ENCODE measurements at places on chromosomes 2 and 18.

- no peak for DNase-seq
These were observed 35.4 kb upstream of the LYPD6B start for GRCh38 chr2:149002891-149003740.

- DNase-seq = peak; percentile 44
These were observed 67.9 kb downstream of the C2orf74 start for GRCh38 chr2:61229936-61230335.

GRCh38 chr2:209463835-209464234, 40.0 kb downstream of the MAP2 start:
- no peak for DNase-seq

DNA sequence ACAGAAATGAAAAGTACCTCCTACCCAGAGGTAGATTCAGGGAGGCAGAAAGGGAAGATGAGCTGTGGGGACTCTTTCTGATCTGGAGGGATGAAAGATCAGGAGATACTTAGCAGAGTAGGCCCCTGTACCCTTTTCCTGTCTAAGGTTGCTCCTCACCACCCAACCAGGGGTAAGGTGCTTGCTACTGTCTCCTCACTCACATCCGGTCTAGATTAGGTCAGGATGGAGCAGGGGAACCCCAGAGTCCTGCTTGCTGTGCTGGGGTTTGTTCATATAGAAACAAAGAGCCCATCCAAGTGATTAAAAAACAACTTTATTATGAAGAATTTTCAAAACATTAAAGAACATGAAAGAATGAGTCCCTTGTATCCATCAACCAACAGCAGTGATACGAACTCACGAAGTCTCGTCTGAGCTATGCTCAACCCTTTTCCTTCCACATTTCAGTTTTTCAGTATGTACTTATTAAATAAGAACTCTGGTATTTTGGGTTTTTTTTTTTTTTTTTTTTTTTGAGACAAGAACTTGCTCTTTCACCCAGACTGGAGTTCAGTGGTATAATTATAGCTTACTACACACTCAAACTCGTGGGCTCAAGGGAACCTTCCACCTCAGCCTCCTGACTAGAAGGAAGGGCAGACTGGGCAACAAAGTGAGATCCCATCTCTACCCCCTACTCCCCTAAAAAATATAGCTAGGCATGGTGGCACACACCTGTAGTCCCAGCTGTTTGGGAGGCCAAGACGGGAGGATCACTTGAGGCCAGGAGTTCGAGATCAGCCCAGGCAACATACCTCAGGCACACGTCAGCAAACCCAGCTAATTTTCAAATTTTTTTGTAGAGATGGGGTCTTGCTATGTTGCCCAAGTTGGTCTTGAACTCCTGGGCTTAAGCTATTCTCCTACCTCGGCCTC, 28.5 kb upstream of the MCFD2 start:
- no peak for DNase-seq

DNA sequence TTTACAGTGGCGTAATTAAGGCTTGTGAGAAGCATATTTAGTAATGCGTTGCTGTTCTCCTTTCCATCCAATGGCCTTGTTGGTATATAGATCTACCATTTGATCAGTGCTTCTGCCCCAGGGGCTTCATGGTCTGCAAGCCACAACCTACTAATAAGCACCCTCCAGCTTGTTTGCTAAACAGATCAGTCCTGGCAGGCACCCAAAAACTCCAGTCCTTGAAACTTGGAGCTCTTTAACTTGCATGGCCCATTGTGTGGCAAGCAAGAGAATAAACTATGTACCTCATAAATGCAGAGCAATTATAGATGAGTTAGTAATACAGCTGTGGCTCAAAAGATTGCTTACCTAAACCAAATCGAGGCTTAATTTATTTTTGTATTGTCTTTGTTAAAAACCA, 158.5 kb downstream of the FTCDNL1 start:
- no peak for DNase-seq

DNA sequence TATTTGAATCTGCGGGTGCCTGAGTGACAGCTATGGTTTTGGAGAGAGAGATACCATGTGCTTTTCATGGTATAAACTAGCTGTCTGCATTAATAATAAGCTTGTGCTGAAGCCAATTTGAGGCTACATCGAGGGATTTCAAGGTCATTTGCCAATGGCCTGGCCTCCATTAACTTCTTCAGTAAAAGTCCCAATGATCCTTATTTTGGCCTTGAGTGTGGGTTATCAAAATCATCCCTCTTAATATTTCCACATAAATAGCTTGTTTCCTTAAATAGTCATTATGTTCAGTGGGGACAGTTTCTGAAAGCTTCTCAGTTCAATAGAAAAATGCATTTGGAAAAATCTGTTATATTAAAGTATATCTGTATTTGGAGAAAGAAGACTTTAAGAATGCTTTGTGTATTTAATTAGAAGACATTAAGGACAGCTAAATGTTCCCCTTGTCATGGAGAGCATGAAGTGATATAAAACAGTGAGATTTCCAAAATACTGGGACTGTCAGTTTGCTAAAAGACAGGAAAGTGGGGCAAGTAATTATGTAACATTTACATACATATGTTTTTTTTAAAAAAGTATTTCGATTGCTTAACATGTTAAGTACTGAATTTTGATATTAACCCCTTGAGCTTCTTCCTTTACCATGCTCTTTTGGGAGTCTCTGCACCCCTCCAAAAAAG, 355.5 kb upstream of the ZEB2 start:
- DNase-seq = no peak

GRCh38 chr2:47719099-47719498, 63.8 kb upstream of the MSH6 start:
- DNase-seq = no peak

DNA sequence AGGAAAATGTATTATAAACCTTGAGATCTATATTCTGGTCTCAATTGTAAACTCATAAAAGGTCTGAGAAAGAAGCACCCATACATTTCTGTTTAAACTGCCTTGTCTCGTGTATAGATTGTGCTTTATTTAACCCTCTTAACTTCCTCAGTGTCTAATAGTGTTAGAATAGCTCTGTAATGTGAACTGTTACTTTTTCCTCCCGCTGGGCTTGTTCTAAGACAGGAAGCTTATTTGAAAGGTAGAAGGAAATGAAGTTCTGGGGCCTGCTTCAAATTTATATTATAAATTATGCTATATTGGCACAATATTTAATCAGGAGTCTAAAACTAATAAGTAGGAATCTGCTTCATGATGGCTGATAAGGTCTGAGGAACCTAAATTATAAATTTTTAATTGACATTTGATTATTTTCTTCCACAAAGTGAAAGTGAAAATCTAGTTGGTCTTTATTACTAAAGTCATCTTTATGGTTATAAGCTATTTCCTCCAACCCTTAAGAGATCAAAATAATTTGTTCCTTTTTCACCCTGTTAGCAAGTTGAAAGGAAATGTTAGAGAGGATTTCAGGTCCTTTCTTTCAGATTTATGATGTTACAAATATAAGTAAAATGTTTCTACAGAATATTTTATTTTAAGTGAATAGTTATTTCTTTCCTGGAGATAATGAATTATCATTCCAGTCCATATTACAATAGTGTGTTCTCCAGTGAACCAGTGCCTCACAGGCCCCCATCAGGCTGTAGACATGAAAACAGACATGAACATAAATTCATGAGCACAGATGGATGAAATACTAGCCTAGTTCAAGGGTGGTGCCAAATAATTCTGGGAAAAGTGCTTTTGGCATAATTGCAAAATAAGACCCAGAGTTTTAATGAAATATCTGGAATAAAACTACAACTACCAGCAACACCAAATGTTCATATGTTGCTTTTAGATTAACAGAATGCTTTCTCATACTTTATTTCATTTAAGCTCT, 7.9 kb downstream of the MFSD6 start:
- no peak for DNase-seq

DNA sequence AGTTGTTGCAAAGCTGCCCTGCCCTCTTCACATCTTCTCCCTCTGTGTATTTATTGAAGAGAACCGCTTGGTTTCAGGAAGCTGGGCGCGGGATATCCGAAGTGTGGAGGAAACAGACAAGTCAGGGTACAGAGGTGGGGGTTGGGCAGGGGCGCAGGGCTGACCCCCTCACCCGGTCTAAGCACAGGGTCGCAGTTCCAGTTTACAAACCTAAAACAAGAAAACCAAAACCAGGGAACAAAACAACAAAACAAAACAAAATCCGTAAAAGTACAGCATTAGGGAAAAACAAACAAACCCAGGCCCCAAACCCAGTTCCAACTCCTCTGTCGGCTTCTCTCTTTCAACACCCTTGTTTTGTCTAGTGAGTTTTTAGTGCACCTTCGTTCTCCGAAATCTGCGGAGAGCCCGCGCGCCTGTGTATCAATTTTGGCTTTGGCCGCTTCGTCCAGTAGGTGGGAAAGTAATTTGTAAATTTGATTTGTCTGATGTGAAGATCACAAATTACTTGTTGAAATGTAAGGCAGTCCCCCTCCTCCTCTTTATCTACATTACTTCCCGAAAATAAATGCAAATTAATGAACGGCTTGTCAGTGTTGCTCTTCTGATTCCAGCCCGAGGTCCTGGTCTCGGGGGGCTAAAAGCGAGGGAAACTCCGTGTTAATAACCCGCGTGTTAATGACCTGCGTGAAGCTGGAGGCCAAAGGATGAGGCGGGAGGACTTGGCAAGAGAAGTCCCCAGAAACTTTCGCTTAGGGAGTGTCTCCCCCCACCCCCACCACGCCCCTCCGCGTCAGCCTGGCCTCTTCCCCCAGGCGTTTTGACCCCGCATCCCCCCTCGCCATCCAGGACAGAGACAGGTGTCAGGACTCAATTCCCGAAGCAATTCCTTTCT, 6.9 kb downstream of the OTX1 start:
- no peak for DNase-seq

- DNase-seq = no peak
These were observed 2.2 kb downstream of the ACSL3 start for GRCh38 chr2:222862909-222863544.

- no peak for DNase-seq
These were observed 64.8 kb downstream of the CDCA7 start for GRCh38 chr2:173419506-173419905.

GRCh38 chr2:201415149-201415548, 36.1 kb downstream of the TRAK2 start:
- no peak for DNase-seq

GRCh38 chr2:70403267-70404053, 101.6 kb upstream of the FAM136A start:
- no peak for DNase-seq

DNA sequence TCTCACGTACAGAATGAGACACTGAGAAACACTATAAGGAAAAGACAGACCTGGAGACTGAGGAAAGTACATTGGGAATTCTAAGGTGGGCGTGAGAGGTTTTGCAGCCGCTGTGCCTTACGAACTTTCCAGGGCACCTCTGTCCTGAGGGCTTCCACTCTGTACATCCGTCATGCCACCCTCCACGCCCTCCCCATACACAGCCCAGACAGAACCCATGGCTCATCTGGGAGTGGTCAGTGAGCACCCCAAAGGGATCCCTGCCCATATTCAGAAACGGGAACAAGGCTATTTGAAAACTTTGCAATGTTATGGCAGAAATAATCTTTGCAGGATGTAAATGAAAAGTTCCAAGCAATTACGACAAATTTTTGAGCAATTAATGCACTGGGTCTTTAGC, 95.4 kb upstream of the ZNF532 start:
- no peak for DNase-seq

GRCh38 chr2:65566617-65567016, 134.2 kb upstream of the SPRED2 start:
- no peak for DNase-seq

DNA sequence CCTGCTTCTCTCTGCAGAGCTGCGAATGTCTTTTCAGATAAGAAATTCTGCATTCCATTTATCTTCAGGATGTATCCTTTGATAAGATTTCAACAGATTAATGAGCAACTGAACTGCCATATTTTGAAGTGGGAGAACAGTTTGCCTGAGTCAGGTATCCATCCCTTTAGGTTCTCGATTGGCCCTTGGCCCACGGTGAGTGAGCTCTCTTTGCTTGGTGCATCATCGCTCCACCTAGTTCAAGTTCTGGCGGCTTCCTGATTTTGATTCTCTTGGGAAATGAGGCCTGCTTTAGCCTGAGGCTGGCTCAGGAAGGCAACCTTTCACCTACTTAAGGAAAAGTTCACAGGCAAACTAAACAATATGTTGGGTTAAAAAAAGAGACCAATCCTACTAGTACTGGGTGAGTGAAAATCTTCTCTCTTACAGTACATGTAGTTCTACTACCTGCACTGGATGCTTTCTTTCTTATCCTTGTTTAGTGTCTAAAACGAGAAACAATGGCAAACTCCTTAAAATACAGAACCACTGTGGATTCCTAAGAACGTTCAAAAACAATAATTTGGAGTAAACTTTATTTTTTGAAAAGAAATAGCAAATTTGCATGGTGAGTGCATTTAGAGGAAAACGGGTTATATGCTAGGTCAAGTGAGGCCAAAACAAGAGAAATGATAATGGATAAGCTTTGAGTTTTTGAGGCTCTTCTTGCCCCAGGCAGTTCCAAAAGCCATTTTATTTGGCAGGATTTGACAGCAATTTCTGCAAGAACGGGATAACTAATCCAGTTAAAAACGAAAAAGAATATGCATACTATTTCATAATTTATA, 837 bp upstream of the ACSL3 start:
- no peak for DNase-seq

DNA sequence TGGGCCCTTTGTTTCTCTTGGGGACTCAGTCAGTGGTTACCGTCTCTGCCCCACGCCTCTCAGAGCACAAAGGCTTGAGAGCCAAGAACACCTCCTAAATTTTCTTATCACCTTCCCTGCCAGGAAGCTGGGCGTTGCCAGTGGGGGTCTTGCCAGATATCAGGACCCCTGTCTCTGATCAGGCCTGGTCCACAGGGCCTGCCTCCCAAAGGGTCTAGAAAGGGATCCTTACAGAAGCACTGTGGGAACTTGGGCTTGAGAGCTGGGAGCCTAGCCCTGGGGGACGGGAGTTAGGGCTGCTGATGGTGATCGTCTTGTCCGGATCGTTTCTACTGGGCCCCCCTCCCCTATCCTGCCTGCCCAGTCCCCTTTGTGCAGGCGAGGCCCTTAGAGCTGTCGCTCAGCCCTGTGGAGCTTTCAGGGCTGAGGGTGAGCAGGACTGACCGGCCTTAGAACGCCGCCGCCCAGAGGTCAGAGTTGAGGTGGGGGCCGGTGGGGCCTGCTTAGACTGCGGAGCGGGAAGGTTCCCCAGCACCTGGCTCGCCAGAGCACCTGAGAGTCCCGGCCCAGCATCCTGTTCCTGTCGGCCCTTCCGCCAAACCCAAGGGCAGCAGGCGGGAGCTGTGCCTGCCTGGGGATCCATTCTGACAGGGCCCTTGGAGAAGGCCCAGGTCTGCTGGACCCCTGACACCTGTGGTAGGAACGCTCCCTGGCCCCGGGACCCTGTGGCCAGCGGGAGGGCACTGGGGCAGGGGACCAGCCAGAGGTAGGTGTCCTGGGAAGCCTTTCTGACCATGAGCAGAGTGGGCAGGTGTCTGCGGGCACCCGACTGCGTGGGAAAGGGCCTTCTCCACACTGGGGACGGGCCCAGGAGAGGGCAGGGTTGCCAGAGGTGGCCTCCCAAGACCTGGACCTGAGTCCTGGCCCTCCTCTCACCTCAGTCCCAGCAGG, 956 bp downstream of the ESPNL start:
- DNase-seq = no peak

All from astrocyte (in vitro differentiated cells and primary cell).